ENCODE measurements at places on chromosomes 7 and 10.

GRCh38 chr7:30735631-30736030 lies 16.3 kb upstream of the INMT start:
- peaks cover 34% of the 10 kb centered on the region for H3K27me3 ChIP-seq
- H3K27ac ChIP-seq, result no peak overlapping the region
- H3K36me3 ChIP-seq, result no peaks in the 10 kb centered on the region
- no peak for DNase-seq
- H3K4me3 ChIP-seq, result no peak overlapping the region
- H3K4me1 ChIP-seq, result no peaks in the 10 kb centered on the region

DNA sequence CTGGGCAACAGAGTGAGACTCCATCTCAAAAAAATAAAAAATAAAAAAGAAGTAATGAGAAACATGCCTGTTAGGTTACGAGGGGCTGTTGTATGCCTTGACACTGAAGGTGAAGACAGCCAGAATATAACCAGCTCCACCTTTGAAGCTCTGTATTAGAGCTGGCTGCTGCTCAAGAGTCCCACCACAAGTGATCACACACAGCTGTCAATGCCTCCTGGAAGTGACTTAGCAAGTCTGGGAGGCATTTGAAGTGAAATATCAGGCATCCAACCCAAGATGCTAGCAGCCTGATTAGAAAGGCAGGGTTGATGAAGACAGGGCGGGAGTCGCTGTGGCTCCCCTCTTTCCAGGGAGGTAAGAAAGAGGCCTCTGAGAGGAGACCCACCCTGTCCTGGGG lies 34.1 kb upstream of the INPP5F start:
- H3K27ac ChIP-seq, result no peak overlapping the region
- no peak for DNase-seq
- no peaks in the 10 kb centered on the region for H3K36me3 ChIP-seq

DNA sequence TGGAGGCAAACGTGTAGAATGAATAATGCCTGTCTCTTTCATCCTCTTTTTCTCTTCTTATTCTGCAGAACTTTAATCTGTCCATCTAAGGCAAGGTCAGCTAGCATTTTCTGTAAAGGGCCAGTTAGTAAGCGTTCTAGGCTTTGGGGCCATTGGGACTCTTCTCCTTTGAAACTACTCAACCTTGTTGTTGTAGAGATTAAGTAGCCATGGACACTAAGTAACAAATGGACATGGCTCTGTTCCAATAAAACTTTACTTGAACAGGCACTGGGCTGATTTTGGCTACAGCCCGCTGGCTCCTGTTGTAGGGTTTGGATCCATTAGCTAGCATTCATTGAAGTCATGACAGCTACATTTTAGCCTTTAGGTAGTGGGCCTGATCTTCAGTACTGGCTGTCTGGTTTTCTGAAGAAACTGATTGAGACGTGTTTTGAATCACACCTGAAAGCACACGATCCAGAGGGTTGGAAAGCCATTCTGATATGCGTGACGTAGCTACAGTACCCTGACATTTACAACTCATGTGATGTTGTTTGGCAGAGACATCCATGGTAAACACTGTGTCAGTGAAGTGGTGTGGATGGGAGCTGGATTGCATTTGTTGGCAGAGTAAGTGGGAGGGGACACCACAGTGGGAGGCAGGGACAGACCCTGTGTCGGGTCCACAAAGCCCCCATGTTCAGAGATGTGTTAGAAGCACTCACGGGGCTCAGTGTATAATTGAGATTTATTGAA lies 92.5 kb downstream of the MTPN start:
- no peaks in the 10 kb centered on the region for H3K36me3 ChIP-seq
- H3K4me3 ChIP-seq, result no peak overlapping the region
- DNase-seq, result no peak
- peaks cover 12% of the 10 kb centered on the region for H3K4me1 ChIP-seq
- peaks cover 18% of the 10 kb centered on the region for H3K27me3 ChIP-seq

DNA sequence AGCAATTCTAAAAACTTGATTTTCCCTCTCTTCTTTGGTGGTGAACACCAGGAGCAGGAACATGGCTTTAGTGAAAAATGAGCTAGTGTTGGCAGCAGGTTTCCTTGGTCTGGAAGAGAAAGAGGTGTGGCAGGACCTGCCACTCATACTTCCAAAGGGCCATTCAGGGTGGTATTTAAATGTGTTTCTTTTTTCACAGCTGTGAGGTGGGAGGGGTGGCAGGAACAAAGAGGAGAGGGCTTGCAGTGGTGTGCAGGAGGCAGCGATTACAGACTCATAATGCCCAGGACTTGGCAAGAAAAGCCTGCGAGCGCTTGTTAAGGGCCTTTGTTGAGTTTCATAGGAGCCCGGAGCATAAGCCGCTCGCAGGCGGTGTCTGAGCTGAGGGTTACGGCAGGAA lies 36.8 kb downstream of the WIPF3 start:
- H3K36me3 ChIP-seq, result no peaks in the 10 kb centered on the region
- no peak for DNase-seq
- H3K27me3 ChIP-seq, result no peaks in the 10 kb centered on the region
- no peak overlapping the region for H3K27ac ChIP-seq
- no peaks in the 10 kb centered on the region for H3K4me1 ChIP-seq
- no peak overlapping the region for H3K4me3 ChIP-seq

- no peak overlapping the region for H3K4me3 ChIP-seq
- no peak for DNase-seq
- H3K4me1 ChIP-seq, result peaks cover 32% of the 10 kb centered on the region
- H3K27ac ChIP-seq, result no peak overlapping the region
- no peaks in the 10 kb centered on the region for H3K27me3 ChIP-seq
- no peaks in the 10 kb centered on the region for H3K36me3 ChIP-seq
Observed at GRCh38 chr10:5618829-5619228, 47.6 kb downstream of the ASB13 start.

DNA sequence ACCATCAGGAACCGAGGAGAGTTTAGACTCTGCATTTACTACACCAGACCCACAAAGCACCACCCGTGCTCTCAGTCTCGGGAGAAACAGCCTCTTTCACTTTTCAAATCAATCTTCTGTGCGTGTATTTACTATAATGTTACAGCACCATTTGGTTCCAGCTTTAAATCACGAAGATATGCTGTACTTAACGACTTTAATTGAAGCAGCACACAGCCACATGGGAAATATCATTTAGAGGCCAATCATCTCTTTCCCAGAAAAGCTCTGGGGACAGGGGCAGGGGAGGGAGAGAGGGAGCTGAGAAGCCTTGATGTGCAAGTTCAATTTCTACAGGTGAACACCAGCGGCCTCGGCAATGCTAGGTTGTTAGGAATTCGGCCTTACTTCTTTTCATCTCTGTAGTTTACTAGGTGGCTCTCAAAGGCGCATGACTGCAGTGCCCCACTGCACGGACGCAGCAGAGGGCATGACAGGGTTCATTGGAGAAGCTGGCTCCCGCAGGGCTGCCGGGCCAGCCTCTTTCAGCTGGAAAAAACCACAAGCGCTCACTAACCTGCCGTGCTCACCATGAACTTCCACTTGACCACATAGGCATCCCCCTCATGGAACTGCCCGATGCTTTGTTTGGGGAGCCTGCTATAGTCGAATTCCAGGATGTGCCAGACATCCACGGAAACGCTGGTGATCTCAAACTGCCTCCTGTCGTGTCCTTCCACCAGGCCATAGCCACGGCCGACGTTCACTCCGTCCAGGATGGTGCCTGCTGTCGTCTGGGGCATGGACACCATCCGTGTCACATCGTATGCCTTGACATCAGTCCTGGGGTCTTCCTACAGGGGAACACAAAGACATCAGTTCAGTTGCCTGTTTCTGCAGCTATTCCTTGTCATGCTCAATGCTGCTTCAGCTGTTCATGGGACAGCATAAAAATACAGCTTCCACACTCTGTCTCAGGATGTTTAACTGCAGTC lies 154.5 kb downstream of the SVIL start:
- no peak overlapping the region for H3K4me3 ChIP-seq
- H3K36me3 ChIP-seq, result no peaks in the 10 kb centered on the region
- no peak for DNase-seq
- no peaks in the 10 kb centered on the region for H3K4me1 ChIP-seq

GRCh38 chr7:137829337-137829992 lies 17.3 kb downstream of the DGKI start:
- no peak overlapping the region for H3K27ac ChIP-seq
- DNase-seq, result no peak
- no peaks in the 10 kb centered on the region for H3K4me1 ChIP-seq
- H3K4me3 ChIP-seq, result no peak overlapping the region

DNA sequence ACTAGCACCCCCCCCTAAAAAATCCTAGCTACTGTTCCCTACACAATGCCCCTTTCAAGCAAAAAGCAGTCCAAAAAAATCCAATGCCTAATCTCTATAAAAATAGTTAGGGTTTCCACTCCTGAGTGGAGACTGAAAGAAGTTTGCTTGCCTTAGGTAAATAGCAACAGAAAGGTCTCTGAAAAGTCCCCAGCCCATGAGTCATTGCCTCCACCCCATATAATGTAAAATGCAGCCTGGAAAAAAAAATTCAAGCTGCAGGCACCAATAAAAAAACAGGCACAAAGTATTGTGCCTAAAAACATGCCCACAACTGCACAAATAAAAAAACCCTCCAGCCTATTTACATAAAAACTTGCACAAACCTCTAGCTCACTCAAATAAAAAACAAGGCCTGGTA lies 47.5 kb downstream of the ZNF680 start:
- DNase-seq, result peak; percentile 8
- H3K36me3 ChIP-seq, result peaks cover 77% of the 10 kb centered on the region
- H3K27ac ChIP-seq, result no peak overlapping the region
- no peak overlapping the region for H3K4me3 ChIP-seq
- H3K4me1 ChIP-seq, result no peaks in the 10 kb centered on the region
- H3K27me3 ChIP-seq, result no peaks in the 10 kb centered on the region

Data from PC-3 (cell line).